Activated B cell treated with CpG ODN at 0.5 μM for 24 hours (primary cell): ENCODE measurements at places on chromosomes 7 and 10.
A peak's percentile ranks its signal among the peaks of the same experiment; 100 is the strongest.

GRCh38 chr7:87152897-87153641, 816 bp downstream of the DMTF1 start:
- H3K36me3 ChIP-seq: peaks cover 30% of the 10 kb centered on the region
- peak overlapping the region; percentile 99 for H3K27ac ChIP-seq
- no peaks in the 10 kb centered on the region for H3K27me3 ChIP-seq
- peak; percentile 22 for DNase-seq

DNA sequence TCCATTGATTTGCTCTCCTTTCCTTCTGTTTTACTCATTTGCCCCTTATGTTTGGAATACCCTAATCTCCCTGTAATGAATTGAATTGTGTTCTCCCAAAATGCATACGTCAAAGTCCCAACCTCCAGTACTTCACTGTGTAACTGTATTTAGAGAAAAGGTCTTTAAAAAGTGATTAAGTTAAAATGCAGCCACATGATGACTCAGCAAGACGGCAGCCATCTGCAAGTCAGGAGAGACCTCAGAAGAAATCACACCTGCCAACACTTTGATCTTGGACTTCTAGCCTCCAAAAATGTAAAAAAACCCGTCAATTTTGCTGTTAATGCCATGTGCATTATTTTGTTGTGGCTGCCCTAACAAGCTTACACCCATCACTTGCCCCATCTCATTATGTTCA, 85.3 kb upstream of the PCLO start:
- DNase-seq: no peak
- no peaks in the 10 kb centered on the region for H3K4me1 ChIP-seq
- no peaks in the 10 kb centered on the region for H3K36me3 ChIP-seq

GRCh38 chr10:35232527-35232926, 103.8 kb upstream of the CCNY start:
- H3K4me1 ChIP-seq: no peaks in the 10 kb centered on the region
- H3K27ac ChIP-seq: no peak overlapping the region
- DNase-seq: no peak
- H3K4me3 ChIP-seq: no peak overlapping the region
- H3K27me3 ChIP-seq: no peaks in the 10 kb centered on the region
- H3K36me3 ChIP-seq: no peaks in the 10 kb centered on the region

GRCh38 chr10:12459340-12459739, 110.0 kb downstream of the CAMK1D start:
- H3K36me3 ChIP-seq: peaks cover 31% of the 10 kb centered on the region
- no peak for DNase-seq
- H3K4me1 ChIP-seq: peaks cover 51% of the 10 kb centered on the region
- H3K27me3 ChIP-seq: no peaks in the 10 kb centered on the region
- H3K4me3 ChIP-seq: no peak overlapping the region
- no peak overlapping the region for H3K27ac ChIP-seq

- DNase-seq: no peak
- peaks cover 3% of the 10 kb centered on the region for H3K4me1 ChIP-seq
- H3K4me3 ChIP-seq: no peak overlapping the region
- no peaks in the 10 kb centered on the region for H3K36me3 ChIP-seq
- H3K27me3 ChIP-seq: no peaks in the 10 kb centered on the region
- no peak overlapping the region for H3K27ac ChIP-seq
Measured at GRCh38 chr7:74012842-74013249, 15.1 kb upstream of the ELN start.

DNA sequence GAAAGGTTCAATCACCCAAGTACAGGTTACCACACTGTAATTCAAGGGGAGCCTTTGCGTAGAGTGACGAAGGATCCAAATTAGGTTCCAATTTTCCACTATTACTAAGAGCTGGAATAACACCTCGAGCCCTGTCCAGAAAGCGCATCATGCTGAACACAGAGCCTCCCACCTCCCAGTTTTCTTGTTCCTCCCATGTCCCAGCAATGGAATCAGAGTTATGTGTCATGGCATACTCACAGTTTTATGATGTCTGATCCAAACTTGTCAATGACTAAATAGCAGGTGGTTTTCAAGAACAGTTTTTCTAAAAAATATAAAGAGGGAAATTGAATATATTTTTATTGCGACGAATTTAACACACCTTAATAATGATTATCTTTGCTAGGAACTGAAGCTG, 50.6 kb downstream of the AOAH start:
- H3K4me3 ChIP-seq: no peak overlapping the region
- peaks cover 12% of the 10 kb centered on the region for H3K4me1 ChIP-seq
- peaks cover 3% of the 10 kb centered on the region for H3K36me3 ChIP-seq
- no peak for DNase-seq

- H3K36me3 ChIP-seq: no peaks in the 10 kb centered on the region
- no peaks in the 10 kb centered on the region for H3K4me1 ChIP-seq
- H3K27ac ChIP-seq: no peak overlapping the region
Measured at GRCh38 chr10:9508606-9509005, 1454.1 kb downstream of the GATA3 start.

GRCh38 chr7:94228678-94229077, 166.0 kb upstream of the COL1A2 start:
- no peak for DNase-seq
- no peak overlapping the region for H3K4me3 ChIP-seq
- peaks cover under 1% of the 10 kb centered on the region for H3K27me3 ChIP-seq

GRCh38 chr10:30607814-30608213, 21.7 kb downstream of the LYZL2 start:
- no peak overlapping the region for H3K4me3 ChIP-seq
- peaks cover 33% of the 10 kb centered on the region for H3K27me3 ChIP-seq
- DNase-seq: no peak
- H3K36me3 ChIP-seq: no peaks in the 10 kb centered on the region

DNA sequence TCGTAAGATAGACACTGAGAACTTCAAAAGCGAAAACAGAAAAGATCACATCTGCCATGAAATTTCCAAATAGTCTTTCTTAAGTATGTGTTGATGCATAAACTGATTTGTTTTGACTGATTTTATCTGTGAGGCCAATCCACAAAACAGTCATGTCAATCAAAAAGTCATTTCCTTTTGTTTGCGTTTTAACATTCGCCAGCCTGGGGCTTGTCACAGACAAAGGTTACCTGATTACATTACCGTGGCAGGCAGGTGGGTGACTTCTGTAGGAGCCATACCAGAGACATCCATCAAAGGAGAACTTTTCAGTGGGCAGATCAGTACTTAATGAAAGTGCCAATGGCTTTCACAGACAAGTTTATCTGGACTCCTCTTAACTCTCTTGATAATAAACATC, 45.5 kb upstream of the BET1 start:
- H3K27me3 ChIP-seq: no peaks in the 10 kb centered on the region
- peak overlapping the region; percentile 71 for H3K4me3 ChIP-seq
- H3K27ac ChIP-seq: peak overlapping the region; percentile 97
- H3K4me1 ChIP-seq: peaks cover 82% of the 10 kb centered on the region

DNA sequence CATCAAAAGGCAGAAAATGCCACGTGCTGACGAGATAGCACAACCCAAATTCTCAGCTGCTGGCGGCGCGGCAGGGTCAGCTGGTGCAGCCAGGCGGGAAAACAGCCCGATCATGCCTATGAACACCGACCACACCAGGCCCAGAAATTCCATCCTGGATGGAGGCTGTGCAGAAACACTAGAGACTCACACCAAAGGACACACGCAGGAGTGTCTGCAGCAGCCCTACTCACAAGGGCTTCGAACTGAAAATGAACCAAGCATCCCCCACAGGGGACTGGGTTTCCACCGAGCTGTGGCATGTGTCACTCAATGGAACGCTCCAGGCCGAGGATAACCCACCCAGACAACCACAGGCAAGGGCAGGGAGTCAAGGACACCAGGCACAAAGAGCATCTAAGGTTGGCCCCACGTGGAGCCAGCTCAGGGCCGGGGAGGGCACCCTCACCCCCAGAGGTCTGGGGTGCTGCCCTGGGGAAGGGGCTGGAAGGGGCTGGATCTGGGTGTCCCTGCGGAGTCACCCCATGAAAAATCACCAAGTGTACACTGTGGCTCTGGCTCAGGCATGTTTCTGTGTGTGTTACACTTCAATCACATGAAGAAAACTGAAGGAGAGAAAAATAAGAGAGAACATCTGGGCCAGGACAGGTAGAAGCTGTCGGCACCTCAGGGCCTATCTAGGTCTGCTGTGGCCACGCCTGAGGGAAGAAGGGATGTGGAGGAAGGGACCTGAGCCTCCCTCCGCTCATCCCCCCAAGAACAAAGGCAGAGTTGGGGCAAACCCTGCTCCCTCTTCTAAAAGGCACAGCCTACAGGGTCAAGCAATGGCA, 33.0 kb downstream of the RASGEF1A start:
- peaks cover 17% of the 10 kb centered on the region for H3K27me3 ChIP-seq
- H3K36me3 ChIP-seq: no peaks in the 10 kb centered on the region
- no peak overlapping the region for H3K27ac ChIP-seq
- H3K4me3 ChIP-seq: no peak overlapping the region
- DNase-seq: no peak

- H3K27me3 ChIP-seq: peaks cover 60% of the 10 kb centered on the region
- H3K4me3 ChIP-seq: no peak overlapping the region
- H3K36me3 ChIP-seq: no peaks in the 10 kb centered on the region
- no peak overlapping the region for H3K27ac ChIP-seq
- H3K4me1 ChIP-seq: peaks cover 20% of the 10 kb centered on the region
Measured at GRCh38 chr7:19114551-19114855, 2.9 kb downstream of the TWIST1 start.

GRCh38 chr7:27345164-27345887, 102.7 kb downstream of the EVX1 start:
- H3K4me1 ChIP-seq: no peaks in the 10 kb centered on the region
- H3K4me3 ChIP-seq: no peak overlapping the region
- H3K36me3 ChIP-seq: no peaks in the 10 kb centered on the region
- peaks cover 25% of the 10 kb centered on the region for H3K27me3 ChIP-seq

GRCh38 chr7:101164071-101164840, 1.1 kb downstream of the VGF start:
- H3K27ac ChIP-seq: peak overlapping the region; percentile 53
- peaks cover 33% of the 10 kb centered on the region for H3K27me3 ChIP-seq
- peaks cover 8% of the 10 kb centered on the region for H3K36me3 ChIP-seq

DNA sequence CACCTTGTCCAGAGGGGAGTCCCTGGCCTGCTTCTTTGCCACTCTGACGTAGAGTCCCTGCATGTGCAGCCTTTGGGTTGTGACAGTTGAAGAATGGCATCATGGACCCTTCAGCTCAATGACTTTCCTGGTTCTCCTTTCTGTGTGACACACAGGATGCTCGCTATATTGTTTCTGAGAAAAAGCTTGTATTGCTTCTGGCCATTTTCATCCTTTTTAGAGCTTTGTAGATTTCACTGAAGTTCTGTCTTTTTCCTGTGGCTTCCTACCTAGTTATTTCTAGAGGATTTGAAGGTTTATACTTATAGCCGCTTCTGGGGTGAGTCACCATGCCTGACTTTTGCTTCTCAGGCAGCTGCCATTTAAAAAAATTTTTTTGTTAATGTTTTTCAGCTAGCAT, 27.0 kb downstream of the SND1 start:
- peak overlapping the region; percentile 41 for H3K27ac ChIP-seq
- H3K4me1 ChIP-seq: peaks cover 28% of the 10 kb centered on the region
- peaks cover 61% of the 10 kb centered on the region for H3K36me3 ChIP-seq
- no peak for DNase-seq
- no peaks in the 10 kb centered on the region for H3K27me3 ChIP-seq

GRCh38 chr7:112929421-112929820, 139.2 kb upstream of the TMEM168 start:
- DNase-seq: no peak
- no peak overlapping the region for H3K27ac ChIP-seq
- no peak overlapping the region for H3K4me3 ChIP-seq

- H3K27ac ChIP-seq: no peak overlapping the region
- no peaks in the 10 kb centered on the region for H3K27me3 ChIP-seq
- DNase-seq: no peak
- peaks cover 3% of the 10 kb centered on the region for H3K36me3 ChIP-seq
- no peaks in the 10 kb centered on the region for H3K4me1 ChIP-seq
Measured at GRCh38 chr7:117074378-117074777, 121.1 kb downstream of the ST7 start.

GRCh38 chr7:111730476-111731300, 168.4 kb upstream of the IMMP2L start:
- no peak overlapping the region for H3K27ac ChIP-seq
- no peaks in the 10 kb centered on the region for H3K4me1 ChIP-seq
- H3K36me3 ChIP-seq: no peaks in the 10 kb centered on the region

DNA sequence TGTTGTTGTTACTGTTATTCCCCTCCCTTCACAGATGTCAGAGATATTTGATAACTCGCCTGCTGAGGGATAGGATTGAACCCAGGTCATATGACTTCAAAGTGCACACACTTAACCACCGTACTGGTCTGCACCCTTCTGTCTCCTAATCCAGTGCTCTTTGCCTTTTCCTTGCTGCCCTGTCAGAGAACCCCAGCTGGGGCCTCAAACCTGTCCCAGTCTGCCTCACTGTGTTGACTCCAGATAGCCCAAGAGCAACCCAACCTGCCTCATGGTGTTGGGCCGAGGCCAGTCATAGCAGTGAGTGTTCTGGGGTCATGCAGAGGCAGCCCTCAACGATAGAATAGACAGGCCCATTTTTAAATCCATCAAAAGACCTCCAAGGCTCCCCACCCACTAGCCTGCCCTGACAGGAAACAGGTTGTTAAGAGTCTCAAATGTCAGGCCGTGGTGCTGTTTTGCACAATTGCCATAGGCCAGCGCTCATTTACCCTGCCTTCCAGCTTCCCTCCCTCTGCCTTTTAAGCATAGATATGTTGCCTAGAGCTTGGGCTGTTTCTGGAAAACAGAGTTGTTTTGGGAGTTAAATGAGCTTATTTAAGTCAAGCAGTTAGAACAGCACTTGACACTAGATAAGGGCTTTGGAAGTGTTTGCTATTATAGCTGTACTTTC, 37.0 kb upstream of the PDCD4 start:
- no peaks in the 10 kb centered on the region for H3K27me3 ChIP-seq
- no peak overlapping the region for H3K27ac ChIP-seq
- H3K36me3 ChIP-seq: no peaks in the 10 kb centered on the region

- H3K27me3 ChIP-seq: no peaks in the 10 kb centered on the region
- H3K4me3 ChIP-seq: no peak overlapping the region
- no peak overlapping the region for H3K27ac ChIP-seq
- DNase-seq: no peak
- no peaks in the 10 kb centered on the region for H3K4me1 ChIP-seq
Measured at GRCh38 chr10:72470666-72471065, 115.9 kb upstream of the DNAJB12 start.

DNA sequence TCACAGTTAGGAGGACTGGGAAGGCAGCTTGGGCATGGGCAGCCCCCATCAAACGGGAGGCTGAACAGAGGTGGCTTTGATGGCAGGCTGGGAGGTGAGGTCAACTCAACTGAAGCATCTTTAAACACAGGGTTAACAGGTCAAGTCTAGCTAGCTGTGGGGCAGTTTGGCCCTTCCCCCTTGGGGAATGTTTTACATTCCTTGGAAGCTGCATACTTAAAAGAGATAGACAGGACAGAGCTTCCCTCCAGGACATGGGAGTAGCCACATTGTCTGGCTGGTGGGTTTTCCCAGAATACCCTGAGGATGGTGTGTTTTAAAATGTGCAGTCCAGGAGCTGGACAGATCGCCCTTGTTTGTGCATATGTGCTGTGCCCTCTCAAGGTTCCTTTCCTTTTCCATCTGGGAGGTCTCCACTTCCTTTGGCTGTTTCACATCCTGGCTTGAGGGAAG, 6.8 kb upstream of the RASSF4 start:
- no peak for DNase-seq
- peaks cover 34% of the 10 kb centered on the region for H3K4me1 ChIP-seq
- peaks cover 18% of the 10 kb centered on the region for H3K36me3 ChIP-seq

DNA sequence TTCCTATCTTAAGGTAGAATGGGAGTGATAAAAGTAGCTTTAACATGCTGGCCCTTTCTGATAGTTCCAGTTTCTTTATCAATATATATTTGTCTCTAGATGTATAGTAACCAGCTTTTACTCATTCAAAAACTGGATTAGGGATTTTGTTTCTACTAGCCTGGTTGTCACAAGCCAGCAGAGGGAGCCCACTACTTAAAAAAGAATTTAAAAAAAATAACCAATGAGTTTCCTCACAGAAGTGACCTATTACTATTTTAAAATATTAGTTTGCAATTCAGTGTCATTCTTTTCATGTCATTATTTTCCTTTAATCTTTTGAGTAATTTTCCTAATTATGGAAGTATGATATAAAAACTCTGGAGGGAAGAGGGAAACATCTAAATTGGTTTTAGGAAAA, 142.1 kb downstream of the PHTF2 start:
- H3K27me3 ChIP-seq: no peaks in the 10 kb centered on the region
- H3K4me3 ChIP-seq: no peak overlapping the region
- H3K36me3 ChIP-seq: peaks cover 34% of the 10 kb centered on the region
